ENCODE measurements at places on chromosomes 1 and 21.

- DNase-seq = no peak
These were observed 124.7 kb downstream of the EIF4G3 start for GRCh38 chr1:21052034-21052433.

DNA sequence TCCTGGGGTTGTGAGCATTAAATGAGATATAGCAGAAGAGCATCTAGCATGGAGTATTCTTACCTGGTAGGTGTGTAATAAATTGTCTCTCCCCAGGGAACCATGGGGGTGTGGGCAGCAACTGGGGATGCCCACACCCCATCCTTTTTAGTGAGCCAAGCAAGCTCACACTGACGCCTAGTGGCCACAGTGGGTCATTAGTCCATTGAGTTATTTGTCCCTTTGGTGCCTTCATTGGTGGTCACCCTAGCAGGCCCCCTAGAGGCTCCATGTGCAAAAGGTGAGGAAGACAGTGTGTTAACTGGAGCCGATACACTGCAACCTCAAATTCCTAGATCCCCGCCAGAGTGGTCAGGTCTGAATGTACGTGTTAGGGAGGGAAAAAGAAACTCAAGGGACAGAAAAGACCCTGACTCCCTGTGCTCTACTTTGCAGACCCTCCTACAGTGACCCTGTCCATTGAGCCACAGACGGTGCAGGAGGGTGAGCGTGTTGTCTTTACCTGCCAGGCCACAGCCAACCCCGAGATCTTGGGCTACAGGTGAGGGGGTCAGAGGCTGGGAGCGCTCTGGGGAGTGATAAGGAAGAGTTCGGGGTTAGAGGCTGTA is 93.3 kb upstream of the CD1D start:
- peak; percentile 70 for DNase-seq

DNA sequence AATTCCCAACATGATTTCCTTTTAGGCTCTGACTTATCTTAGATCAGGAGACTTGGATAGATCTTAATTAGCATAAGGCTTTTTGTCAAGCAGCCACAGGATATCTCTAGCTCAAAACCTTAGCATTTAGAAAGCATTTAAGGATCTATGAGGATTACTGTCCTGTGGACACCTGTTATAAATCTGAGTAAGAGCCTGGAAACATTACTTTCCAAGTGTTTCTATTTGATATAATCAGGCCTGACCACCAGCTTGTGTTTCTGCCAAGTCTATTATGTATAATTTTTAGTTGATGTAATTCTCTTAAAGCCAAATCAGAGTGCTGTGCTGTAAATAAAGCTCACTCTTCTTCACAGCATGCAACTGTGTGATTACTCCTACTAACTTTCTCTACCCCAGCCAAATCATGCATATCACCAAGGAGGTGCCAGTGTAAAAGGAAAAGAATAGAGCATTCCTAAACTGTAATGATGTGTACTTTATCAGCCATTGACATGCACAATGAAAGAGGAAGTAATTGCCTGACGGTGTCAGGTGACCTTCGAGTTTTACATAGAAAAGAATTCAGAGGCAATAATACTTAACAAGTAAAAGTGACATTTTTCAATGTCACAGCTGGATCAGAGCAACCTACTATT is 309.9 kb upstream of the PRMT6 start:
- DNase-seq = no peak

DNA sequence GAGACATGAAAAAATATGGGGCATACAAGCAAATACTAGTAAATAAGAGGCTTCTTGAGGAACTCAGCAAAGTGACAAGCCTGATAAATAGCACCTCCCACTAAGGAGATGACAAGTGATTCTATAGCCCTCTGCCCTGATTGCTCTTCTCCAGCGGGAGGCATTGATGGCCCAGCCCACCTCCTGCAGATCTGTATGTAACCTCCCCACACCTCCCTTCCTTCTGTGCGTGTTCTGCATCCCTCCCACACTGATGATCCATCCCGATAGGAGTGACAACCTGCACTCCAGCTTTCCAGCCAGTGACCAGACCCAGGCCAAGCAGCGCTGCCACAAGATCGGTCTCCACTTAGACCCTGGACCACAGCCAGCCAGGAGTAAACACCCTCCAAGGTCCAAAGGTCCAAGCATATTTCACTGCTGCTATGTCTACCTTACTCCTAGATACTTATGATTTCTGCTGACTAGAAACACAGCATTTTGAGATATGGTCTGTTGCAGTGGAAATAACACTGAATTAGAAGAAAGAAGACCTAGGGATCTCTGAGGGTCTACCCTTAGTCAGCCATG is 176.1 kb downstream of the BRINP2 start:
- DNase-seq = no peak

DNA sequence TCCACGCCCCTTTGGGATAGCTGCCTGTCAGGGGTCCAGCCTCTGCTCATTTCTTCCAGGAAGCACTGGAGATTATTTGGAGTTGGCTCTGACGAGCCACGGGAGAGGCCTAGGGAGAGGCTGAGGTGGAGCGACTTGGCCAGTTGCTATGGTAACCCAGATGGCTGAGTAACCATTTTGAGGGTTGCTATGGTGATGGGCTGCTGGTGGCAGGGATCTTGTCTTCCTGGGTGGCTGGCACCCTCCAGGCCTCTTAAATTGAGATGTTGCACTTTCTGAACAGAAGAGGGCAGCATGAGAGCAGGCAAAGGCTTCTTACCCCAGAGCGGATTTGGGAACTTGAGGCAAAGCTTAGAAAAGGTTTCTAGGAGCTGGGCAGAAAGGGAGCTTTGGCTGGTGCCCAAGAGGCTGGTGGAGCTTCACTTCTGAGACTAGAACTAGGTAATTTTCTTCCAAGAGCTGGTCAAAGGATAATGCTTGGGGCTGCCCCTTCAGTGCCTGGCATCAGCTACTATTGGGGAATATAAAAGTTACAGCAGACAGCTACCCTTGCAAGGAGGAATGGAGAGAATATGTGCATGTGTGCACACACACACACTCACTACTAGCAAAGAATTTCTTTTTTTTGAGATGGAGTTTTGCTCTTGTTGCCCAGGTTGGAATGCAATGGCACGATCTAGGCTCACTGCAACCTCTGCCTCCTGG is 72.5 kb downstream of the NDUFS5 start:
- peak; percentile 95 for DNase-seq

- no peak for DNase-seq
These were observed 21.0 kb upstream of the CBR3 start for GRCh38 chr21:36113647-36114428.

Measured in HCT116 (cell line).